ENCODE measurements at places on chromosomes 12 and 14.

GRCh38 chr14:56868660-56869059 is 58.4 kb upstream of the OTX2 start:
- no peak for DNase-seq

GRCh38 chr12:52645982-52646381 is 6.0 kb downstream of the KRT2 start:
- DNase-seq: no peak

GRCh38 chr14:28773176-28773575 is 6.6 kb downstream of the FOXG1 start:
- no peak for DNase-seq

DNA sequence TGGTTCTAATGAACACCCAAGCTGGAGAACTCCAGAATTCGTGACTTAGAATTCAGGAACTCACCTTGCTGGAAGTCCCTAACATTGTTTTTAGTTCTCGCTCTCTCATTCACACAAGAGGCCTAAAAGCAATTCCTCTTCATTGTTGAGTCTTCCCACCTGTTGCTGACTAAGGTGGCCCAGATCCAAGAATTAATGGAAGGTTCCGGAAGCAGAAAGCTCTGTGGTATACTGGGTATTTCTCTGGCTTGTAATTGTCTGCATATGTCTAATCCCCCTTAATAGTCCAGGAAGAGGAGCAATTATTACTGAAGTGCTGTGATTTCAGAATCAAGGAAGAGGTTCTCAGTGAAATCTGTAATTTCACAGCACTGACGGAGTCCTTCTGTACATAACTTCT is 31.4 kb downstream of the TMEM233 start:
- no peak for DNase-seq

DNA sequence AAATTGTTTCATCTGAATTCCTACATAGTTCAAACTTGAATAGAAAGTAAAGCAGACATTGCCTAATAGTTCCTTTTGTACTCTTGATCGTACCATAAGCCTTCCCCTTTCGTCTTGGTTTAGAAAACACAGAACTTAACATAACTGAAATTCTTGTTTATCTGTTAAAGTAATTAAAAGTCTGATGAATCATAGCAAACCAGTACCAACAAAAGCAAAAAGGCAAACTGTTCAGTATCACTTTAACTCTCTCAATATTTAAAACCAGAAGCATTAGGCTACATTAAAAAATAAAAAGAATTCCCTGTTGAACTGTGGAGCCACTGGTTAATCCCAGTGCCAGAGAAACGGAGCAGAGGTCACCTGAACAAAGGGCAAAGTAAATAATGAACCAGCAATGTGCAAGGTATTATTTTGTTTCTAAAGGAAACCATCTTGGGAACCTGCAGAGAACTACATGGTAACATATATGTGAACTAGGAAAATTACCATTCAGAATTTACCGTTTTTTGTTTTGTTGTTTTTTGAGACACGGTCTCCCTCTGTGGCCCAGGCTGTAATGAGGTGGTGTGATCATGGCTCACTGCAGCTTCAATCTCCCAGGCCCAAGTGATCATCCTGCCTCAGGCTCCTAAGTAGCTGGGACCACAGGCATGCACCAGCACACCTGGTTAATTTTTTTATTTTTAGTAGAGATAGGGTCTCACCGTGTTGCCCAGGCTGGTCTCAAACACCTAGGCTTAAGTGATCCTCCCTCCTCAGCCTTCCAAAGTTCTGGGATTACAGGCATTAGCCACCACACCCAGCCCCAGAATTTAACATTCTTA is 17.1 kb upstream of the HIGD1C start:
- no peak for DNase-seq

DNA sequence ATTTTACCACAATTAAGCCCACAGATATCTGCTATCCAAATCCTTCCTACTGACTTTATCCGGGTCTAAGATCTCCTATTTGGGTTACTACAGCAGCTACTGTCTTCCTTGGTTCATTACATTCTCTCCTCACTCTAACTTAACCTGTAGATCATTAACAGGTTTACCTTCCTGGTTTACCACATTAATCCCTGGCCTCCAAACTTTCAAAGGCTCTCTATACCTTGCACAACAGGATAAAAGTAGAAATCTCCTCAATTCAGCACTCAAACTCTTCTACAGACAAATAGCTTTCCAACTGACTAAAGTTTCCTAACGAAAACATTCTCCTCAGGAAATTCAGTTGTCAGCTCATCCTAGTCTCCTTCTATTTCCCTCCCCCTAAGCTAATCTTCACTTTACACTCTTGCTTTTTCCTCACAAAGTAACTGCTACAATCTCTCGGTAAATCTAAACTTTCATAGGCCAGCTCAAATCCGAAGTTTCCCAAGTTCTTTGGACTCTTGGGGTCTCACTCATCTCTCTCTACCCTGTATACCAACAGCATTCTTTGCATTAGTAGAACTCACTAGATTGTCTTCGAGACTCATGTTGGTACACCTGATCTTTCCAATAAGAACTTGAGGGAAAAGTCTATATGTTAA is 2.7 kb downstream of the BTBD7 start:
- no peak for DNase-seq

DNA sequence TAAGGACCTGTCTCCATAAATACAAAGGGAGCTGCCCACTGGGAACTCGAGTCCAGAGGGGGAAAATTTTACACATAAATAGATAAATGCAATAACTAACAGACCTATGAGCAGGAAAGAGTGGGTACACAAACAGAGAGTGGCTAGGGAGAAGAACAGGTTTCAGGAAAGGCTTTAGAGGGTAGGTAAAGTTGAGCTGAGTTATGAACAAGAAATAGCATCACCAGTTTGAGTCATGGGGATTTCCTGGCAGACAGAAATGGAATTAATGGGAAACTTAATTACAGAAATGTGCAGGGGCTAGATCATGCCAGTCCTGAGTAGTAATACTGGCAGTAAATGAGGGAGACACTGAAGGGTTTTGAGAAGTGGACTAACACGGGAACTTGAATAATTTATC is 58.0 kb upstream of the CCDC175 start:
- DNase-seq: no peak

DNA sequence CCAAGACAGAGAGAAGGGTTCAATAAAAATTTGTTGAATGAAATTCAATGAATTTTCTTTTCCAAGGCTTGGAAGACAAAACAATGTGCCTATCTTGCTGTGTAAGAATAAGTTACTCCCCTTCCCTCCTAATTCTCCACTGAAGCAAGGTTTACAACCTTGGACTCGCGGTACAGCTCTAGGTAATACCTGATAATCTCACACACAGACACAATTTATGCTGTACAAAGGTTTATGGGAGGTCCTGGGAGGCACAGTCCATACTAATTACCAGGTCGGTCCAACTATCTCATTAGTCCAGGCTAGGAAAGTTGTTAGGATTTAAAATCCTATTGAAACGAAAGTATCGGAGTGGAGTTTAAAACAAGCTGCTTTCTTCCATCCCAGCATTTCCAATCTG is 42.6 kb downstream of the NELL2 start:
- no peak for DNase-seq

DNA sequence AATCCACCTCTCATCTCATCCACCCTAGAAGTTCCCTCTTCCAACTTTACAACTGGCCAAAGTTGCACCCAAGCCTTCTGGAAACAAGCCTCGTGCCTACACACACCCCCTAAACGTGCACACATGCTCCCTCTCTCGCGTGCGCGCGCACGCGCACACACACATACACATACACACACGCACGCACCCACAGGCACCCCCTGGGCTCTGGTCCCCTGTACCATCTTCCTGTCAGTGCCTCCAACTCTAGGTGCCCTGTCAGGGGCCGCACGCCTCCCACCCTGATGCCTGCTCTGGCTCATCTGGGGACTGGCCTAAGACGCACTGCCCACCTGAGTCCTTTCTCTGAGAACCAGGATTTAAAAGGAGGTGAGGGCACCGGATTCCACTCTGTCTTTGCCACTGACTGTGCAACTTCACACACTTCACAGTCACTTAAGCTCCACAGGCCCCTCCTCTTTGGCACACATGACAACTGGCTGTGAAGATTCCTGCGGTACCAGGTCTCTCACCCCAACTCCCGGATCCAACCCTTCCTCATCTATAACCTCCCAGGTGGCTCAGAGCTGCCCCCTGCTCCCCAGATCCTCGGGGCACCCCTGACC is 45.5 kb downstream of the TESC start:
- DNase-seq: no peak

GRCh38 chr14:49249022-49249421 is 337.2 kb downstream of the RPS29 start:
- no peak for DNase-seq

- DNase-seq: no peak
Measured at GRCh38 chr14:21050597-21050996, 7.0 kb upstream of the RNASE8 start.

DNA sequence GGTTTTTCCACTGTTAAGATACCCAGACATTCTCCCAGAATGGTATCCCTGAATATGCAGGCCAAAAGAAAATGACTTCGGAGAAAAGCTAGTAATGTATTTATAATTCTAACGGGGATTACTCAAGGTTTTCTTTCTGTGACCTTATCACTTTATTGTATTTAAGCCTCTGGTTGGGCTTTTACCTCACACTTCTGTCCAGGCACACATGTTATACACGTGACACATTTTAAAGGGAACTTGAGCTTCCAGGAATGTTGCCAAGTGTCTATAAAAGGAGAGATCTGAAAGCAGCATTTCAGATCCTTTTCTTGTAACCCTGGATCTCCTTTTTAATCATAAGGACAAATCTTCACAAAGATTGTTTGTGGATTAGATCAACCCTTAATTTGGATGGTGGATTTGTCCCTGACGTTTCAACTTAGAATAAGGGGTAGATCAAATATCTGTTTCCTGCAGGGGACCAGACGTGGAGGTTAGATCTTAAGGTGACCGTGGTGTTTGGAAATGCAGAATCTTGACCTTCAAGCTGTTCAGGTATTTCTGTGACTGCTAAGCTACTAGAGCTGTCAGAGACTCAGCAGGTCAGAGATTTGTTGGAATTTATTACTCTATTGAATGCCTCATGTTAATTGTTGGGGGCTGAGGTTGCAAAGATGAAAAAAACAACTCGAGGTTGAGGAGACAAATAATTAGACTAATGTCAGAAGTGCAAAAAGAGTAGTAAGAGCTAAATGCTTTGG is 1.5 kb downstream of the CIPC start:
- peak; percentile 84 for DNase-seq

DNA sequence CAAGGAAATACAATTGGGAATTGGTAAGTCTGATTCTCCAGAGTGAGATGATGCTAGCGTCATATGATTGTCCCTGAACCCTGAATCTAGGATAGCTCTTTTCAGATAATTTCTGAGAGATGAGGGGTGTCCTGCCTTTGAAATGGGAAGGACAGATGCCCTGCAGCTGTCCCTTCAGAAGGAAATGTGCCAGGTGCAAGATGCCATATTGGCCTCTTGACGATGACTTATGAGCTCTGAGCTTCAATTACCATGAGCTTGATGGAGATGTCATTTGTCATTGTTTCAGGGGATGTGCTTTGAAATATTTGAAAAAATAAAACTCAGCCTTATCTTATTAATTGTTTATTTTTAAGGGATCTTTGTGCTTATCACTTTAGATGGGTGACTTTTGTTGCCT is 185.1 kb downstream of the DACT1 start:
- no peak for DNase-seq

GRCh38 chr12:64387197-64387816 is 3.3 kb downstream of the C12orf56 start:
- no peak for DNase-seq

DNA sequence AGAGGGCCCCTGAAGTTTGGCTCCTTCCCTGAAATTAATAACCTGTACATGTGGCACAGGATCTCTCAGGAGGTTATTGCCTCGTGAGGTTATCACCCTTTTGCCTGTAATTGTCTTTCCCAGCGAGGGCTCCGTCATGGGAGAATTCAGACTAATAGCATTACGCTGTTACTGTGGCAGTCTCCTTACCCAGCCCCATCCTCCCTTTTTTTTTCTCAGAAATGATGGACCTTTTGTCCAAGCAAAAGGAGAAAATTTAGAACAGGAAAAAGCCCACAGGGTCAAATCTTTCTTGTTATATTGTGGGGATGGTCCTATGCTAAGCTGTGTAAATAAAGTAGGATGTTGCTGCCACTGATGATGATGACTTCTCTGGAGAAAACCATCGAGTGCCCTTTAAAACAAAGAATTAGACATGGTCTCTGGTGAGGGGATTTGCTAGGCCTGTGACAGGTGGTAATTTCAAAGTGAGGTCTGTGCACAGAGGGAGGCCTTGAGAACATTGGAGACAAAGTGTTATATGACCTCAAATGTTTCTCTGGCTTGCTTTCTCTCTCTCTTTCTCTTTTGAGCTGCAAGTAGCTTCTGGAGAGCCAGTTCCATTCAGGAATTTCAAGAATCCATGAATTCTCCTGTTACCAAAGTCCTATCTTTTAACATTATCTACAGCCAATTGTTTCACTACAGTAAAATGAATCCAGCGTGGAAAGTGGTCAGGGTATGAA is 357.2 kb downstream of the BMP4 start:
- no peak for DNase-seq

- DNase-seq: peak; percentile 44
Measured at GRCh38 chr14:91755570-91756295, 23.8 kb upstream of the CATSPERB start.

DNA sequence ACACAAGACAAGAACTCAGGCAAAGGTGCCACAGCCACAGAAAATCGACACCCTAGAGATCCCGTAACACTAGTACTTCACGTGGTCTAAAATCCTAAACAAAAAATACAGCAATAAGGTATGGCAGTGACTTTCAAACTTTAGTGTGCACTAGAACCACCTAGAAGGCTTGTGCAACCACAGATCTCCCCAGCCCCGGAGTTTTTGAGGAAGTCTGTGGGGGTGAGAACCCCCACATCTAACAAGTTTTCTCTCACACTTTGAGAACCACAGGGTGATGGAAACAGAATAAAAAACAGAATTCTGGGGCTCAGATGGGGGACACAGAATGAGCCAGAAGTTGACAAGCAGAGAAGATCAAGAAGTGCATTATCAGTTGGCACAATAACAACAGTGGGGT is 254.0 kb downstream of the ANO6 start:
- no peak for DNase-seq

- DNase-seq: peak; percentile 88
Measured at GRCh38 chr14:68306934-68307789, 485.7 kb downstream of the ZFP36L1 start.

DNA sequence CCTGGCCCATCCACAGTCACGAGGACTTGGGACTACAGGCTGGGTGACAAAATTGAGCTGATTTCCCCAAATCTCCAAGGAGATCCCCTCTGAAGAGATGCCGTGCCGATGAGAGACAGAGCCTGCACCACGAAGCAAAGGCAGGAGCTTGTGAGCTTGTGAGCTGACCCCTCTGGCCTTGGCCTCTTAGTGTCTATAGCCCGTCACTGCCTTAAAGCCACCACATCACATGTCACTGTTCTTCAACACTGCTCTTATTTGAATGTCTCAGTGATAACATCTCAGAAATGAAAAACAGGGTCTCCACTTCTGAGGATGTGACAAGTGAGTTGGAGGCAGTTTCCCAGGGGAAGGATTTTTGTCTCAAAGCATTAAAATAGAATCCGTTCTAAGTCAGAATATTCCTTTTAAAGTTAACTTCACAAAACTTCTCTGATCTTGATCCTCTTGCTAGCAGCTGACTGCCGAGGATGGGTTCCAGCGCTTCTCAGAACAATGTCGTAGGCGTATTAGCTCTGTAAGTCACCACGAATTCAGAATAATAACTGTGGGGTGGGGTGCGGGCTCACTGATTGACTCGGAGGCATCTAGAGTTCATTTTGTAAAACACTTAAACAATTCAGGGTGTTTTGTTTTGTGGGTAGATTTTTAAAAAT is 37.5 kb downstream of the CHST11 start:
- DNase-seq: no peak

Measured in prostate gland (tissue), 2 donors.